ENCODE measurements at places on chromosomes 3 and 15.

GRCh38 chr15:28977377-28978010 lies 91.7 kb downstream of the APBA2 start:
- DNase-seq: no peak

DNA sequence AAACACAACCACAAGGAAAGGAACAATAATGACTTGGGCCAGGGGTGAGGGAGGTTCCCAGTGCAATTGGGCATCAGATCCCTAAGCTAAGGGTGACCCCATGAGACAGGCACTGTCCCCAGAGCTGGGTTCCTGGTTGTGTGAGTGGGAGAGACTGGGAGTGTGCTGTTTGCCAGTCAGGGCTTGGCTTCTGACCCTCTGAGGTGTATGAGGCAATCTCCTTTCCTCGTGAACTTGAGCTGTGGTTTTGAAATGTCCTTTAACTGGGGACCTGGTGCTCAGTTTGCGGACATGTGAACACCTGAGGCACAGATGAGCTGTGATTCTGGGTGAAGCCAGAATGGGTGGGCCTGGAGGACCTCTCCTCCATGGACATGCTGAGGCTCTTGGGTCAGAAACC lies 58.5 kb upstream of the PLXNA1 start:
- DNase-seq: no peak

GRCh38 chr3:100029689-100030088 lies 84.6 kb downstream of the FILIP1L start:
- DNase-seq: no peak

GRCh38 chr3:107797586-107797985 lies 274.8 kb downstream of the BBX start:
- DNase-seq: no peak

DNA sequence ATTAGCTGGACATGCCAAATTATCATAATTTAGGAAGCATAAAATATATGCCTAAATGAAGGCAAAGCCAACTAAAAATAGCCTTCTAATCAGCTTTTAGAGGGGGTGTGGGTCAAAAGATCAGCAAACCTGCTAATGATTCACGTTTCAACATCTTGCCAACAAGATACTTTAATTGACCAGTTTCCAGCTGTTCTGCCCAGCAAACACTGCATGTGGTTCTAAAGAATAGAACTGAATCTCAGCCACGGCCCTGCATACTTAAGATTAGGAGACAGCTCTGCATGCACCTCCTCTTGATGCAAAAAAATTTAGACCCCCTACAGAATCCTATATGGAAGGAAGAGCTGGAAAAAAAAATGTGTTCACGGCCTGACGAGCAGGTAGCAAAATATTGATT lies 500.5 kb downstream of the TBL1XR1 start:
- DNase-seq: no peak

GRCh38 chr3:171753665-171754408 lies 56.4 kb downstream of the PLD1 start:
- DNase-seq: no peak

DNA sequence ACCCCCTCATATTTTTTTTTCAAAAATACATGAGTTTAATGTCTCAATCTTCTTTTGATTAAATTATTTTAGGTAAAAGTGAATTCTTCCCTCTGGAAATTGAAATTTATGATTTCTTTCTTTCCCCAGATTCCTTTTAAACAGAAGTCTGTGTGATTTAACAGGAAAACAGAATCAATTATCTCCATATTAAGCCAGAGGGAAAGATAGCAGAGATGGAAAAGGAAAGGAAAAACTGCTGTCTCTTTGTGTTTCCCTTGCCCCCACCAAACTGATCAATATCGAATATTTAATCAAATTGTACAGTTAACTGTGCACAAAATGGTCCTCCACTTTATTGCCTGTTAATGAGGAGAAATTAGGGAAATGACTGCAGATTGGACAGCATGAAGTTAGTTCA lies 203.5 kb upstream of the NECTIN3 start:
- no peak for DNase-seq

DNA sequence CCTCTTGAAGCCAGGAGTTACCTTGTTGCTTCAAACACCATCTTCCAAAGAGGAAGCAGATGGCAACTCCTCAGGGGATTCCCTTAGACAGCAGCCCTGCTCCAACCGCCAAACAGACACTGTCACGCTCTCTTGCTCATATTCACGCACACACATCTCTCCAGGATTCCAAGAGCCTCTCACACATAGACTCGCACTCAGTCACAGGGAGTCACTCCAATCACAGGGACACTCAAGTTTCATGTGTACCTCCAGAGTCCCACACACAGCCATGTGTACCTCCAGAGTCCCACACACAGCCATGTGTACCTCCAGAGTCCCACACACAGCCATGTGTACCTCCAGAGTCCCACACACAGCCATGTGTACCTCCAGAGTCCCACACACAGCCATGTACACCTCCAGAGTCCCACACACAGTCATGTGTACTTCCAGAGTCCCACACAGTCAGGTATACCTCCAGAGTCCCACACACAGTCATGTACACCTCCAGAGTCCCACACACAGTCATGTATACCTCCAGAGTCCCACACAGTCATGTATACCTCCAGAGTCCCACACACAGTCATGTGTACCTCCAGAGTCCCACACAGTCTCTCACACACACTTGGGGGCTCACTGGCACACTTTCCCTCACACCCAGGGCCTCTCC lies 6.1 kb downstream of the VWA5B2 start:
- DNase-seq: no peak

- DNase-seq: no peak
Observed at GRCh38 chr3:19455546-19455945, 307.2 kb downstream of the KCNH8 start.

Data from Peyer's patch (tissue), 4 donors.